AG08395 (cell line): ENCODE measurements at places on chromosomes 3 and 15.

DNA sequence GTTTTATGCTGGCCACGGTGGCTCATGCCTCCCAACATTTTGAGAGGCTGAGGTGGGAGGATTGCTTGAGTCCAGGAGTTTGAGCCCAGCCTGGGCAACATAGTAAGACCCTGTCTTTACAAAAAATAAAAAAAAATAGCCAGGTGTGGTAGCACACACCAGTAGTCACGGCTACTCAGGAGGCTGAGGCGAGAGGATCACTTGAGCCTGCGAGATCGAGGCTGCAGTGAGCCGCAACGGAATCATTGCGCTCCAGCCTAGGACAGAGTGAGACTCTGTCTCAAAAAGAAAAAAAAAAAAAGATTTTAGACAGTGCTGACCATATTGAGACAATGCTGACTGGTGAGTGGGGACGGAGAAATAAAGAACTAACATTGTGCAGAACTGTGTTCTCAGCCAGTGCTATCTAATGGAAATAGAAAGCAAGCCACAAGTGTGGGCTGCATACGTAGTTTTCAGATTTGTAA, 67.2 kb downstream of the ST6GAL1 start:
- no peak for DNase-seq

GRCh38 chr3:14388201-14388600, 14.2 kb upstream of the SLC6A6 start:
- peak; percentile 30 for DNase-seq

DNA sequence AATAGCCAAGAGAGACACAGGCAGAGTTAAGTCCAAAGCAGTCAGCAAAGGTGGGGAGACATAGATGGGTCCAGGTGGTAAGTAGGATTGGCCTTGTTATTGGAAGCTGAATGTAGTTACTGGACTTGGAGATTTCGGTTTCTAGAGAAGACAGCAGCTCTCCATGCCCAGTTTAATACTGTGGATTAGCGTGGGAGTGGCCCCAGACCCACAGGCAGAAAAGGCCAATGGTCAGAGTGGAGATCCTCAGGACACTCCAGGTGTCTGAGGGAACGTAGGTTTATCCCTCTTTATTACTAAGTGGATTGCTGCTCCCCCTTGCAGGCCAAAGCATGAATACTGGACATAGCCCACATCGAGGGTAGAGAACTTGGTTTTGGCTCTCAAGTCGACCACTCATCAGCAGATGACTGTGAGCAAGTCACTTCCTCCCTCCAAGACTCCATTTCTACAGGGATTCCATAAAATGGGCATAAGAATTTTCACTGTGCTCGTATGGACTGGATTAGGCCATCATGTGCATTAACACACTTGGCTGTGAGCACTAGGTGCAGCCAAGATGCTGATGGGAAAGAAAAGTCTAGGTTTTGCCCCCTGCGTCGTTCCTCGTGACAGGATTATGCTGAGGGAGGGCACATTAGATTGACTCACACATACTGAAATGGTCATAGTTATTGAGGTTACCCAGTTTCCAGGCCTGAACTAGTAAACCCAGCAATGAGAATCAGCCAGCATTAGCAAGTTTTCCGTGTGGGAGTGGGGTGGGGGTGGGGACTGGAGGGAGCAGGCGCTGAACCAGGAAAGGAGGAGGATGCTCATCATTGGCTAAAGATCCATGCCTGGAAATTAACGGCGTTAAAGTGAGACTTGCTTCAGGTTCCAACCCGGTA, 225.2 kb upstream of the TPRG1 start:
- DNase-seq = peak; percentile 32

- DNase-seq = no peak
Measured at GRCh38 chr3:170606675-170607074, 20.8 kb upstream of the SLC7A14 start.

DNA sequence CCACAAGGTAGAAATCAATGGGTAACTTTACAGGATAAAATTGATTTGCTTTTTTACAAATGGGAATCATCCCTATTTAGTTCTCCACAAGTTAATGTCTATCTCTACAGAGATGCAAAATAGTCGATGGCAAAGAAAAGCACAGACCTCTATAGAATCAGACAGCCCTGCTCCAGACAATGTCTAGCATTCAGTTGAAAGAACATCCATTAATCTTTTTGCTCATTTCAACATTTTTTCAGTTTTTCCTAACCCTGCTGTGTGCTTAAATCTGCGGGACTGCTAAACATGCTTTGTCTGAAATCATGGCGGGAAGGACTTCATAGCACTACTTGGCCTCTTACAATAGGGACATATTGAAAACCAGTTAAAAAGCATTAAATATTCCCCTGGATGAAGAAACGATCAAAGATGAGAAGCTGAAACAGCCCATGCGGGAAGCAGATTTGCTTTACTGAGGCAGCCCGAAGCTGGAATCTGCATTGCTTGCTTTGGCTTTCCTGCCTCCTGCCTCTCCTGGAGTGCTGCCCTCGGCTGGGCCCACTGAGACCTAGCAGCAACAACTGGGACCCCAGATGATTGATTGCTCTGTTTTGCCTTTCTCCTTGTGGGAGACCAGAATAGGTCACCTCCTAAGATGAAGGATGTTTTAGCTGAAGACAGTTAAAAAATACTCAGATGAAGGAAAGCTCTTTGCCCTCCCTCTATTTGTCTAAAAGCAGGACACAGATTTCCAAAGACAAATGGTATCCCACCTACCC, 38.5 kb upstream of the RASGRP1 start:
- no peak for DNase-seq

GRCh38 chr15:93020976-93021772, 67.8 kb downstream of the RGMA start:
- no peak for DNase-seq

DNA sequence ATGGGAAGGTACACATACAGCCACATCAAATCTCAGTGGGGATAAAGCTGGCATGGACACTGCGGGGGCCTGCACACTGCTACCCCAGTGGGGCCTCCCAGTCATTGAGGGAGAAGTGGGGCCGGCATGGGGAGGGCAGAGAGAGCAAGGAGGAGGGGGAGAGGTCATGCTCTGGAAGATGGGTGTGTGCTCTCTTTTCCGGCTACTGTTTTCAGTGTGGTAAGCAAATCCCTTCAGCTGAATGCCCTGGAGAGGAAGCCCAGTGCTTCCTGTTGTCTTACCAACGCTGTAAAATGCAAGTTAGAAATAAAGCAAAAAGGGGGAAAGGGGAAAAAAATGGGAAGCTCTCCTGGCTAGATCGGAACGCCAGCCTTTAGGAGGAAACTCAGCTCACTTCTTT, 30.8 kb downstream of the NRROS start:
- no peak for DNase-seq

DNA sequence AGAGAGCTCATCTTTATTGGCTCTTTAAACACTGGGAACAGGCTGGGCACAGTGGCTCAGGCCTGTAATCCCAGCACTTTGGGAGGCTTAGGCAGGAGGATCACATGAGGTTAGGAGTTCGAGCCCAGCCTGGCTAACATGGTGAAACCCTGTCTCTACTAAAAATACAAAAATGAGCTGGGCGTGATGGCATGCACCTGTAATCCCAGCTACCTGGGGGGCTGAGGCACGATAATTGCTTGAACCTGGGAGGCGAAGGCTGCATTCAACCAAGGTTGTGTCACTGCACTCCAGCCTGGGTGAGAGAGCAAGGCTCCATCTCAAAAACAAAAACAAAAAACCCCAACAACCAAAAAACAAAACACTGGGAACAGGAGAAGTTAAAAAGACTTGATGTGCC, 72.1 kb downstream of the CHAC1 start:
- no peak for DNase-seq

GRCh38 chr3:119257654-119258410, 17.2 kb upstream of the B4GALT4 start:
- DNase-seq = no peak

- DNase-seq = no peak
Measured at GRCh38 chr15:90035840-90036230, 34.7 kb downstream of the ZNF710 start.

GRCh38 chr15:52680041-52680391, 828 bp upstream of the ATOSA start:
- DNase-seq = peak; percentile 33

DNA sequence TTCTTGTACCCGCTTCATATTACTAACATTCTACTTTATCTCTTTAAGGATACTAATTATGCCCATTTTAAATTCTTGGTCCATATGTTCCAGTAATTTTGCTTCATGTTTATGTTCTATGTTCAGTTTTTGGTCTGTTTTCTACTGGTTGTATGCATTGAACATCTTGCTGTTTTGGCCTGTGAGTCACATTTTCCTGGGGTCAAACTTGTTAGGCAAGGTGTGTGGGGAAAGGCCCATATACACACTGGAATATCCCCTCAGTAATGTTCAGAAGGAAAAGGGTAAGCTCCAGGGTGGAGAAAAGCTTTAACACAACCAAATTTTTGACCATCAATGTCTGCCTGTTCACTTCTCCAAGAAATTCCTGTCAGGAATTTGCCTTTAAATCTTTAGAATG, 337.7 kb downstream of the SLC9A9 start:
- DNase-seq = no peak

- no peak for DNase-seq
Measured at GRCh38 chr3:66931291-66931690, 66.8 kb upstream of the KBTBD8 start.

DNA sequence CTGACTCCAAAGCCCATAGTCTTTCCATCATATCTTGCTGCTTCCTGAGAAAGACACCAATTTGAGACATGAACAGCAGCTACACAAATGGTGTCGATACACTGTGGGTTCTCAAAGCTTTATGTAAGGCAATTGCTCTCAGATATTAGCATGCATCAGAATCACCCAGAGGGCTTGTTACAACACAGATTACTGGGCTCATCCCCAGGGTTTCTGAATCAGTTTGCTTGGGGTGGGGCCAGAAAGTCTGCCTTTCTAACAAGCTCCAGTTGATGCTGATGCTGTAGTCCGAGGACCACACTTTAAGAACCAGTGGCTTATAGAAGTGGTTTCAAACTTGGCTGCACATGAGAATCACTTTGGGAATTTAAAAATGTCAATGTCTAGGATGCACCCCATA, 86.5 kb downstream of the SEMA6D start:
- DNase-seq = no peak

GRCh38 chr3:30649572-30650318, 43.3 kb downstream of the TGFBR2 start:
- peak; percentile 63 for DNase-seq

GRCh38 chr3:4599612-4600011, 106.5 kb downstream of the ITPR1 start:
- DNase-seq = no peak

GRCh38 chr3:99872923-99873254, 55.2 kb downstream of the CMSS1 start:
- peak; percentile 7 for DNase-seq

DNA sequence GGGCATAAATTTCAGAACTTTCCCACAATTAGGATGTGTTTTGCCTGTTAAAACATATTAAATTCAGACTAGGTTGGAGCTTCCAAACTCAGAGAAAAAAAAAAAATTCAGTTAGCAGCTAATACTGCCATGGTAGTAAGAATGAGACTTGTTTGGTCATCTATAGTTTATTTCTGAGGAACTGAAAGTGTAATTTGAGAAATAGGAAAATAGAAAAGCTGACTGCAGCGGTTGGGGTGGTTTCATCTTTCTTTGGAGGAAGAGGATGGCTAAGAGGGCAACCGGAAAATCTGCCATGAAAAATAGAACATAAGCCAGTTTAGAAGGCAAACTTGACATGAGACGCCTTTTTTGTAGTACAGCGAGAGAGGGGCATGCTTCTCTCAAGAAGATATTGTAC, 371.2 kb upstream of the ROBO2 start:
- DNase-seq = no peak

DNA sequence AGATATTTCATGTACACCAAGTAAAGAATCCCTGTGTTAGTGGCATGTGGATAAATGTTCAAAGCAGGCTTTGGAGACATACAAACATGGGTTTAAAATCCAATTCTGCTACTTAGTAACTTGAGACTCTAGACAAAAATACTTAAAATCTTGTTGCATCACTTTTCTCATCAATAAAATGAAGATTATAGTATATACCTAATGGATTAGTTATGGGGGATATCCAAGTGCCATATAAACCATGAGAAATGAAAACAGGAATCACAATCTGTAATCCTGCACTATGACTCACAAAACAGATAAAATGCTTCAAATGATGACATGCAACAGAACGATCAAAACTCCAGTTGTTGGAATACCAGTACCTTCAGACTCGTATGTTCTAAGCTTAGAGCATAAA, 496.0 kb upstream of the RGMA start:
- DNase-seq = no peak

DNA sequence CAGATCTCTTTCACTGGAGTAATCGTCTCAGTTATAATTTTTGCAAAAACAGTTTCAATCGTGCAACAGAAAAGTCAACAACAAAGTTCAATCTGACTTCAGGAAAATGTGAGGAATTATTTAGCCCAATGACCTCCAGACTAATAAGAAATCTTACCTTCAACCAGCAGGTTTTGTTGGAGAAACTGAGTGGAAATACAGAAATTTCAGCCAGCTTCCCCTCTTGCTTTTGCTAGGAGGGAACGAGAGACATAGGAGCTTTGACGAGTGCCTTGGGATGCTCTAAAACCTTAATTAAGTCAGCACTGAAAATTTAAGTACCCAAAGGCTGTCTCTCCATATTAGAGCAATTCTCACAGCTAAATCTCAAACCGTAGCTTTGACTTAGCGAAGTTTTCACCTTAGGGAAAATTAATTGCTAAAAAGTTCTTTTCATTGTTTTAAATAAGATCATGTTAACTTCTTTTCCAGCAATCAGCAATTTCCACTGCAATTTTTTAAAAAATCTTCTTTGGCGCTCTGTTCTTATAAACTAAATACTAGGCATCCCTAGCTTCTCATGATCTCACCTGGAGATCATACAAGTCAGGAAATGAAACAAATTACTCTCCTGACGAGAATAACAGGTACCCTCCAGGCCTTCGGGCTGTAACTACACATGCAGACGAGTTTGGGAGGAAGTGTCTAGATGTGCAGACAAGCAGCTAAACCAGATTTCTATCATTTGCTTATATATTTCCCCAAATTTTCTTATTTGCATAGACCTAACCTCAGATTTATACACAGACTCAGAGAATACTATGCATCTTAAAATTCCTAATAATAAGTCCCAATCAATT, 250.2 kb downstream of the FAM43A start:
- no peak for DNase-seq

GRCh38 chr15:70526221-70526973, 237.0 kb downstream of the UACA start:
- peak; percentile 87 for DNase-seq

DNA sequence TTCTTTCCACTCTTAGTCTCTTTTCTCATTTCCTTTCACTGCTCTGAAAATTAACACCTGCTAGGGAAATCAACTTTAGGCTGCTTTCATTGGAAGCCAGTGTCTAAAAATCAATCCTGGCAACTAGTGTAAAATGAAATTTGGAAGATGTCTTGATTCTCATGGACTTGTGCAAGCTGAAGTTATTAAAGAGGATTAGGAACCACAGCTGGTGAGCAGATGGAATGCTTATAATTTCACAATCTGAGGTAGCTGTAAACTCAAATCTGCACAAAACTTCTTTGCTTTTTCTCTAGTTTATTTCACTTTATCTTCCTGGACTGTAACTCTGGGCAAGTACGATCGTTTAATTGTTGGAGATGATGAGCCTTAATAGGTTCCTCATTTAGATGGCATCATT, 175.6 kb downstream of the GHSR start:
- DNase-seq = peak; percentile 35

- DNase-seq = no peak
Measured at GRCh38 chr15:96038131-96038530, 292.4 kb upstream of the NR2F2 start.

- DNase-seq = no peak
Measured at GRCh38 chr3:165638034-165638433, 199.2 kb downstream of the BCHE start.

GRCh38 chr15:64333986-64334929, 21.7 kb downstream of the CSNK1G1 start:
- DNase-seq = no peak

GRCh38 chr3:113585228-113585627, 52.9 kb downstream of the SIDT1 start:
- no peak for DNase-seq
